GM23338 (cell line): ENCODE measurements at places on chromosomes 2 and 18.

DNA sequence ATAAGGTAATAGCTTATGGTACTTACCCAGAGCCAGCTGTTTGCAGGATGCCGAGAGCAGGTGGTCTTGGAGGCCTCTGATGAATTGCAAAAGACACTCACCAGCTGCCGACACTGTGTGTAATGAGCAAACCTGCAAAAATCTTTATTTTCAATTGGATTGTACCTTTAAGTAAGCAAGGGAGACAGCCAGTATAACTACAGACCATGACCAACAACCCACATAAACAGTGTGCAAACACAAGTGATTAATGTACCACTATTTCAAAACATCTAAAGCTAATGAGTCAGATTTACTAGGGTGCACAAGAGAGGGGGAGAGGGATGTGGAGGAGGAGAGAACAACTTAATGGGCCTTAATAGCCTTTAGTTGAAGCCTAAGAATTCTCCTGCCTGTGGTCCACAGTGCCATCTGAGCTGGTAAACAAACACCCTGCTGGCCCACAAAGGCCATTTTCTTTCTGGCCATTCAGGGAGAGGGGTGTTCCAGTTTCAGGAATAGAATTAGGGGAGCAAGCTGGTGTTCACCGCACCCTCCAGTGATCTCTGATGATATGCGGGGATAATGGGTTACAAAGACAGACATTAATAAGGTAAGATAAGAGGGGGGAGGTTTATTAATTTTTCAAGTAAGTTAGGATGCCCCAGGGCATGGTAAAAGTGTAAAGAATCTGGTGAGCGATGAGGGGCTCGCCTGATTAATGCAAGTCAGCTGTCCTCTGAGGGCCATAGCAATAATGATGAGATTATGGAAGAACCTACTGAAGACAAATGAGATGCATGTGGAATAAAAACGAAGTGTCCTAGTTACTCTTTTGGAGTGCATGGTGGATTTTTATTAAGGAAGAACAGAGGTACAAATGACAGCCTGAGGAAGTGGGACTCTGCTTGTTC lies 196.4 kb downstream of the HRH4 start:
- no peak overlapping the region for H3K27ac ChIP-seq
- no peaks in the 10 kb centered on the region for H3K4me1 ChIP-seq
- H3K27me3 ChIP-seq: no peaks in the 10 kb centered on the region
- DNase-seq: no peak
- no peak overlapping the region for H3K4me3 ChIP-seq

DNA sequence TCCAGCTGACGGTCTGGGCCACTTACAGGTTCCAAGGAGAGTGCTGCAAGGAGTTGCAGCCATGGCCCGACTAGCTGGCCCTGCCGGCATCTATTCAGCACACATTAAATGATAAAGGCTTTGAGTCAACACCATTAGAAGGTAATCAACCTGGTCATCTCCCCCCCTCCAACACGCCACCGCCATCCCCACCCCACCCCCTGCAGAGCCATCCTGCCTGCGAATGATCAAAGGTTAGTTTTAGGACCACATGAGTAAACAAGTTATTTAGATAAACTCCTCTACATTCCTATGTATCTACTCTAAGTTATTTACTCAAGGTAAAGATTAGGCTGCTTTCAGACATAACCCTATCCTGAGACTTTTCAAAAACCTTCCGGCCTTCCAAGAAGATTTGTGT lies 349.3 kb upstream of the SLC39A10 start:
- peaks cover 52% of the 10 kb centered on the region for H3K4me1 ChIP-seq
- no peaks in the 10 kb centered on the region for H3K36me3 ChIP-seq
- H3K27me3 ChIP-seq: peaks cover 46% of the 10 kb centered on the region
- DNase-seq: peak; percentile 76
- no peak overlapping the region for H3K4me3 ChIP-seq
- H3K27ac ChIP-seq: no peak overlapping the region

GRCh38 chr18:41456831-41457230 lies 498.2 kb upstream of the PIK3C3 start:
- no peak overlapping the region for H3K4me3 ChIP-seq
- no peaks in the 10 kb centered on the region for H3K27me3 ChIP-seq
- no peaks in the 10 kb centered on the region for H3K4me1 ChIP-seq

DNA sequence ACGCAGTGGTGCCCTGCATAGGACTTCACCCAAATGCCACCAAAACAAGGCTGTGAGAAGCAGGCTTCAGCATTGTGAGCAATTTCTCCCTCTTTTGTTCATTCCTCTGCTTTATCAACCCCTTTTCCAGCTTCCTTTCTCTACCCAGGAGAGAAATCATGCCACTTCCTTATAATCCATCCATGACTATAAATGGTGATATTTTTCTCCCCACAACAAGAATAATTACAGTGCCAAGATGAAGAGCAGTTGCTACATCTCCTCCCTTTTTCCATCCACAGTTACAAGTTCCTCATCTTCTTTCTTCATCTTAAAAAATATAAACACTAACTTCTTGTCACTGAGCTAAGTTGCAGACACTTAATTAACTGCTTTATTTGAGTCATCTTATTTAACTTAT lies 167.2 kb downstream of the ANTXR1 start:
- no peaks in the 10 kb centered on the region for H3K36me3 ChIP-seq
- peaks cover 23% of the 10 kb centered on the region for H3K4me1 ChIP-seq
- H3K4me3 ChIP-seq: no peak overlapping the region
- no peak for DNase-seq
- H3K27ac ChIP-seq: no peak overlapping the region
- no peaks in the 10 kb centered on the region for H3K27me3 ChIP-seq

GRCh38 chr2:233706720-233707119 lies 6.0 kb upstream of the UGT1A5 start:
- H3K4me3 ChIP-seq: no peak overlapping the region
- H3K27ac ChIP-seq: no peak overlapping the region
- no peaks in the 10 kb centered on the region for H3K27me3 ChIP-seq
- DNase-seq: no peak
- H3K36me3 ChIP-seq: no peaks in the 10 kb centered on the region
